Osteoblast (primary cell): ENCODE measurements at places on chromosomes 2 and 18. TPM values are rescaled to one million over a fixed set of nuclear protein-coding genes. Genes with fewer than 3 reads are reported as not detected.

DNA sequence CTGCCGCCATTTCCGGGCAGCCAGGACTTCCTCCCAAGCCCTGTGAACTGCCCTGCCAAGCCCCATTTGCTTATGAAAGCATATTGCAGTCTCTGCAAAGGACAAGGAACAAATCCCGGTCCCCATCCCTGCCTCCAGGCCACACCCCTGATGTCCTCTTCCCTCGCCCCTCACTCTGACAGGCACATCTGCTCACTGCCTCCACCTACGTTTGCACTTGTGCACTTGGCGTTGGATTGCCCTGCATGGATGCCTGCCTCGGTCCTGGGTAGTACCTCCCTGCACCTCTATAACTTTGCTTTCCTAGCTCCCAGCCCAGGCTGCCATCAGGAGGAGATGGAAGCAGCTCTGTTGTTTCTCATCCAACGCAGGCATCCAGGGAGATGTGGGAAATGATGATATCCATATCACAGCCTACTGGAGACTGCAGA, 19.6 kb upstream of the RPL31 start:
- no peak for DNase-seq

GRCh38 chr18:34978953-34979608, 62.1 kb upstream of the MAPRE2 start:
- DNase-seq, result peak; percentile 97

- DNase-seq, result no peak
Measured at GRCh38 chr2:46263347-46263746, 33.9 kb upstream of the EPAS1 start.

- DNase-seq, result peak; percentile 41
Measured at GRCh38 chr2:71605781-71606241, 152.4 kb downstream of the DYSF start.

DNA sequence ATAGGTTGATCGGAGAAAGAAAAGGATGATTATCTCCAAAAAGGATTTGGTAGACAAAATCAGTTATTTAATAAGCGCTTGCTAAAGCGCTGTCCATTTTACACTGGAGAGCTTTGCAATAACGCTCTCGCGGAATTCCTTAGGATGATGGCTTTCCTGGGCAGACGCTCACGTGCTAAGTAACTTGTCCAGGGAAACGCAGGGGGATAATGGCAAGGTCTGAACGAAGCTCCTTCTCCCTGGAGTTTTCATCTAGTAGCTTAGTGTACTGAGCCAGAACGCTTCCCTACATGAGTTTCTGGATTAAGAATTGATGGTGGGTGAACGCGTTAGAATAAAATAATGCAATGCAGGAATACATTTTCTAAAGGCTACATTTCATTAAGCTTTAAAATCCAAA, 739.5 kb upstream of the SALL3 start:
- DNase-seq, result no peak

GRCh38 chr2:43175020-43175441, 51.4 kb downstream of the ZFP36L2 start:
- DNase-seq, result no peak

DNA sequence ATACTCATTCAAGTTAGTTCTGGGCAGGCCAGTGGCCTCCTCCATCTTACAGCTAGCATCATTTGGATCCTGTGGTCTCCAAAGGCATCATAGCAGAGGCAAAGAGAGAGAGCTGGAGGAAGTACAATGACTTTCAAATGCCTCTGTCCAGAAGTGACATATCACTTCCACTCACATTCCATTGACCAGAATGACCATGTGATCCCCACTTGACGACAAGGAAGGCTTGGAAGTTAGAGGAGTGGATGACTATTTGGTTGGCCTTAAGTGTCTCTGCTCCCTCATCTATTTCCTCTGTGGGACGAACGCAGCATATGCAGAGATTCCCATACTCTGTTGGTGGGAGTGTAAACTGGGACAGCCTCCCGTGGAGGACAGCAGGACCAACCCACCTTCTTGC, 27.8 kb upstream of the MLPH start:
- no peak for DNase-seq

DNA sequence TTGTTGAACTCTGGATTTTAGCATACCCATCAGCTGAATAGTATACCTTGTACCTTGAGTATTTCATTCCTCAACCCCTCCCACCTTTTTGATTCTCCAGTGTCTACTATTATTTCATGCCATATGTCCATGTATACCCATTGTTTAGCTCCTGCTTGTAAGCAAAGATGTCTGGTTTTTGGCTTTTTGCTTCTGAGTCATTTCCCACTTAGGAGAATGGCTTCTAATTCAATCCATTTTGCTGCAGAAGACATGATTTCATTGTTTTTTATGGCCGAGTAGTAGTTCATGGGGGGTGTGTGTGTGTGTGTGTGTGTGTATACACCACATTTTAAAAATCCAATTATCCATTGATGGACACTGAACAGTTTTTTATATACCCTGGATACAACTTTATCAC, 24.3 kb upstream of the MOCOS start:
- no peak for DNase-seq

DNA sequence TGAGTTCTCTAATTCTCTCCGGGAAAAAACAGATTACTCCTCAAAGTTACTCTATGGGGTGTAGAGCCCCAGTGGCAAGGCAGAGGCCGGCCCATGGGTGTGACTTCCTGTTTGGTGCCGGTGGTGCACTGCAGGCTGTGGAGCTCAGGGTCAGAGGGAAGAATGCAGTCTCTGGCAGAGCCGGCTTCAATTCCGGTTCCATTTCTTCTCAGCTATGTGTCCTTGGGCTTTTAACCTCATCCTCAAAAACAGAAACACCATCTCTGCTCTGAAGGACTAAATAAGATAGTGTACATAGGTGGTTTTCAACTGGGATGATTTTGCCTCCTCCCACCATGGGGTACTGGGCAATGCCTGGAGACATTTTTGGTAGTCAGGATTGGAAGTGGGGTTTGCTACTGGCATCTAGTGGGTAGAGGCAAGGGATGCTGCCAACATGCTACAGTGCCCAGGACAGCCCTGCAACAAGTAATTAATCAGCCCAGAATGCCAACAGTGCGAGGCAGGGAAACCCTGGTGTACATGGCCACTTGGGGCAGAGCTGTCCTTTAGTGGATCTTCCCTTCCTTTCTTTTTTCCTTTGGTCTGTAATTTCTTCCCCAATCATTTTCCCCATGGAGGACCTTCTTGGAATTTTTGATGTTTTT, 81.2 kb downstream of the INSIG2 start:
- DNase-seq, result no peak

- DNase-seq, result no peak
Measured at GRCh38 chr18:7957297-7957696, 390.2 kb downstream of the PTPRM start.

DNA sequence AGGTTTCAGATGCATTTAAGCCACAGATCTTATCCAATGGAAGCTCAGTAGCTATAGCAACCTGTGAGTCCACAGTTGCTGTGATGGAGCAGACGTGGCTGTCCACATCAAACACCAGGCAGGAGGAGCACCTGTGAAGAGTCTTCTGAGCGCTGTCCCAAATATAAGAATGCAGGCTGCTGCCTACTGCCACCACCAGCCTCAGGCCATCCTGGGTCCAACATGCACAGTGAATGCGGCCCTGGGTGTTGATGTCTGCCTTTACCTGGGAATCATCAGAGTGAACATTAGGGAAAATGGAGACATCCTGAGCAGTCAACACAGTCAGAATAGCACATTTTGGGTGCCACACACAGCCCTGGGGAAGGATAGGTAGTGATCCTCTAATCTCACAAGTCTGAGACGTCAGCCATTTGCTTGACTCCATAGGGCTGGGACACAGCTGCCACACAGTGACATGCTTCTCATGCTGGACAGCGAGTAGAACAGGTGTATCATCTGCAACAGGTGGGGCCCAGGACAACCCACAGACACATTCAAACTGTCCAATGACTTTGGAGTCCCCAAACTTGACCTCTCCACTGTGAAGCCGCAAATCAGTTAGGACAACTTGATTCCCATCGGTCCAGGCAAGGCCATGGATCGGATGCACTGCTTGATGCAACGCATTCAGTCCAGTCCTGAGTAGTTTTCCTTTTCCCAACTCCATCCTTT, 8.2 kb downstream of the WDCP start:
- DNase-seq, result no peak

DNA sequence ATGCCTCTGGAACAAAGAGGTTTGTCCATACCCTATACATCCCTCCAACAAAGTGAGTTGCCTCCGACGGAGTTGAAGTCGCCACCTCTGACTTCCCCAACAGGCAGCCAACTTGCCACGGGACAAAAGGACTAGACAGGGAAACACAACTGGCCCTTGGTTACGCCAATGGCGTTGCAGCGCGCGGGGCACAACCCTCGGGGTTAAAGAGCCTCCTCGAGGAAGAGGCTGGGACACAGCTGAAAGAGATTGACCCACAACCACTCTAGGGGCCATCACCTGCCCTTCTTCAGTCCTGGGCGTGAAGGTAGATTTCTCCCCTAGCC, 545 bp downstream of the GTF3C2 start:
- no peak for DNase-seq

GRCh38 chr2:76977846-76978727, 544.1 kb downstream of the LRRTM4 start:
- DNase-seq, result no peak

DNA sequence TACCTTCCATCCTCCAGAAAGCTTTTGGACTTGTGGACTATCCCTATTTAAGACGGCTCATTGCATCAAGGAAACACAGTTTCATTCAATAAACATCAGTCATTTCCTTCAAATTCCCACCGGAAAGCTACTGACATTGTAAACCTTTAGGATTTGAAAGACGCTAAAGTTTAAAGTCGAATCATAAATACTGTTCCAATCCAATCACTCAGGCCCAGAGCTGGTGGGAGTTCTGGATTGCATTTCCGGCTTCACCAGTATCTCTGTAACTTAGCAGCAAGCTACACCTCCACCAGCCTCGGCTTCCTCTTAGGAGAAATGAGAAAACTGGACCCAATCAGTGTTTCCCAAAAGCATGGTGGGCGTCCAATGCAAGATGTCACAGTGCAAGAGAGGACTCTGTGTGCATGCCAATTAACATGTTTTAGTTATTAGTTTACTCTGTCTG, 1.6 kb downstream of the WDFY1 start:
- DNase-seq, result peak; percentile 89

GRCh38 chr2:174561972-174562370, 35.6 kb downstream of the WIPF1 start:
- no peak for DNase-seq

DNA sequence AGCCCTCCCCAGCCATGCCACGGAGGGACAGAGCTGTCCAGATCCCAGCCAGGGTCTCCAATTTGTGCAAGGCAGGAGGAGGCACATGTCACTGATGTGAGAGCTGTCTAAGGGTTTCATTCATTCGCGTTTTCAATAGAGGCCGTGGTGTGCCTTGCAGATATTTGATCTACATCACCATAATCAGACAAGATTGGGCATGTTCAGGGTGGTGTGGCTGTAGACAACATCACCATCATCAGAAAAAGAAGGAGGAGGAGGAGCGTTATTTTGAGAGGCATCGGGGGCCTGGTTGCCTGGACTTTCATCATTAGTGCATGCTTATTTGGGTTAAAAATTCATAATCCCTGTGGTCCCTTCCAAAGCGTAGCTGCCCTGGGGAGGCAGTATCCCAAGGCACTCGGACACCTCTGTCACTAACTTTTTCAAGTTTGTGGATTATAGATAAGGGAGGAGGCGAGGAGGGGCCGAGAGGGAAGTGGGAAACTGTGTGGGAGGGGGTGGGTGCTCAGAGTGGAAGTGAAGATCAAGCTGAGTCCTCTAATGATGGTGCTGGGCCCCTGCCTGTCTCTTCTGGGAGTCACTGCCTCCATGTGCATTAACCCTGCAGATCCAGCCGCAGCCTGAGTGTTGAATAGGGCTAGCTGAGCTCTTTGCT, 194.1 kb downstream of the CTIF start:
- DNase-seq, result no peak

DNA sequence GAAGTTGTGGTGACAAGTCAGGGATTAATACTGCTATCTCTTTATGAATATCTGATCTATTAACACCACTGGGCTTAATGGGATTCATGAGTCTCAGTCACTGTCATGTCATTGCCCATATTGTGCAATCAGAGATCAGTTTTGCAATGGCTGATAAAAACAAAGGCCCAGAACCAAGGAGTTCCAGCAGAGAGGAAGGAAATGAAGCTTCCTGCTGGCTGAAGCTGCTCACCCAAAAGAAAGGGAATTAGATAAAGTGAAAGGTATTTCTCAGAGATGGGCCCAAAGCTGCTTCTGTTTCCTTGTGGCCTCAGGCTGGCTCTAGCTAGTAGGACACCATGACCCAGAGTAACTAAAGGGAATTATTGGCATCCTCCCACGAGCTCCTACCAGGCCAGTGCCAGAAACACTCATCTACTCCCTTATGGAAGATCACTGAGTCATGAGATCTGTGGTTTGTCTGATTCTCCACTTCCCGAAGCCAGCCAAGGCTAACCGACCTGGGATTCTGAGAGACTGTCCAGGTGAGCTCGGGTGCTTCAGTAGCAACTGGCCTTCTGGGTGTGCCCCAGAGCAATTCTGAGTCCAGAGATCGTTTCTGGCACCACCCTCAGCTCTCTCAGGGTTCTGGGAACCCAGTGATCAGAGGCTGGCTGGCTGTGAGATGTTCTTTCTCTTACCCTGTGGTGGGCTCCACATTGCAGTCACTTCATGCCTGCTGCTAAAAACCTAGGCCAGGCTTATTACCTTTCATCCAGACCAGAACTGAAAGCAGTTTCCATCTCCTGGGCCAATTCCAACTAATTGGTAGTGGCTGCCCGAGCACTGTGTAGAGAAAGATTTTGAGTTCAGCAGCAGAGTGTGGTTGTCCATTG, 129.5 kb upstream of the PELI1 start:
- peak; percentile 89 for DNase-seq

- DNase-seq, result no peak
Measured at GRCh38 chr2:188235364-188235763, 56.3 kb upstream of the GULP1 start.

CNTNAP5 gene
- total RNA-seq, result not detected in 2 replicates

LMAN2L gene
- total RNA-seq, result 16.5 and 26.4 TPM in 2 replicates

PSMA8 gene
- not detected in 2 replicates for total RNA-seq

TCF7L1 gene
- 2.5 and 2.7 TPM in 2 replicates for total RNA-seq

CCL20 gene
- 1.1 and 1.2 TPM in 2 replicates for total RNA-seq

HOXD9 gene
- total RNA-seq, result 0.36 and 0.59 TPM in 2 replicates

HOXD1 gene
- not detected in 2 replicates for total RNA-seq
